ENCODE measurements at places on chromosomes 3 and 15.

- DNase-seq, result no peak
These were observed 273.4 kb downstream of the IGSF11 start for GRCh38 chr3:118761291-118761606.

GRCh38 chr3:120678331-120678947, 3.6 kb downstream of the HGD start:
- no peak for DNase-seq

GRCh38 chr3:61688307-61688984, 127.1 kb downstream of the PTPRG start:
- no peak for DNase-seq

DNA sequence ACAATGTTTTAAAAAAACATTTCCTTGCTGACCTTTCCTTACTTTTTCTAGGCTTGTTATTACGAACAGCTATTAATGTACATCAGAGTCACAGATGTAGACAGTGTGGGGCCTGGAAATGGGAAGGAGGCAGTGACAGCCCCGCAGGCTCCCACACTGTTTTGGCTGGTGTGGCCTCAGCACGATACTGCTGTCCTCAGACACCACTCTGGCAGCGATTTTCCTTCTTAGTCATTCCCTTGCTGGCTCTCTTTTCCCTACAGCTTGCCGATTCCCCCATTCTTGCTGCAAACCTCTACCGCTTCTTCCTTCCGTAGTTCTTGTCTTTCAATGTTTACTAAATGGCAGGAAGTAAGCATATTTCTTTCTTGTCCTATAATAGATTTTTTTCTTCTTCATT, 113.1 kb downstream of the ABI3BP start:
- DNase-seq, result no peak

- no peak for DNase-seq
These were observed 118.4 kb upstream of the TMC3 start for GRCh38 chr15:81492331-81492968.

DNA sequence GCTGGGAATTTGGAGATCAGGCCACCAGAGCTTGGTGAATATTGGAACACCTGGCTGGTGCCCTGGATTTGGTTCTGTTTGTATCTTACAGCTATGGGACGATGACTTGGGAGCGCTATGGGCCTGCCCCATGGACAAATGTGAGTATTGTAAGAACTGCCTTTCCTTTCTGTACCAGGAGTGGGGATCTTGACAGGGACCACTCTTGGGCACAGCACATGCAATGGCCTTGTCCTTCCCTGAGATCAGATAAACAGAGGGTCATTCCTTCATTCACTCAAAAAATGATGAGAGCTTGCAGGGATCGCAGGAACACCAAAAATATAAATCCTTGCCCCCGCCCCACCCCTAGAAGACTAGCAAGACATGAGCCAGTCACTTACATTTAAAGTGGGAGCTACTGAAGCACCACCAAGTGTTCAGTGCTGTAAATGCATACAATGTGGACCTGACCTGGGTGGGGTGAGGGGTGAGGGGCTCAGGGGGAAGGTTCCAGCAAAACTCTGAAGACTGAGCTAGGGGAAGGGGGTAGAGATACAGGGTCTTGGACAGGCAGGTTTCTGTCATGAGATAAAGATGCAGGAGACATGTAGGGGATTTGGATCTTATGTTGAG, 2.7 kb upstream of the CRELD1 start:
- DNase-seq, result no peak

- DNase-seq, result no peak
These were observed 12.9 kb downstream of the OCA2 start for GRCh38 chr15:28086175-28086703.

DNA sequence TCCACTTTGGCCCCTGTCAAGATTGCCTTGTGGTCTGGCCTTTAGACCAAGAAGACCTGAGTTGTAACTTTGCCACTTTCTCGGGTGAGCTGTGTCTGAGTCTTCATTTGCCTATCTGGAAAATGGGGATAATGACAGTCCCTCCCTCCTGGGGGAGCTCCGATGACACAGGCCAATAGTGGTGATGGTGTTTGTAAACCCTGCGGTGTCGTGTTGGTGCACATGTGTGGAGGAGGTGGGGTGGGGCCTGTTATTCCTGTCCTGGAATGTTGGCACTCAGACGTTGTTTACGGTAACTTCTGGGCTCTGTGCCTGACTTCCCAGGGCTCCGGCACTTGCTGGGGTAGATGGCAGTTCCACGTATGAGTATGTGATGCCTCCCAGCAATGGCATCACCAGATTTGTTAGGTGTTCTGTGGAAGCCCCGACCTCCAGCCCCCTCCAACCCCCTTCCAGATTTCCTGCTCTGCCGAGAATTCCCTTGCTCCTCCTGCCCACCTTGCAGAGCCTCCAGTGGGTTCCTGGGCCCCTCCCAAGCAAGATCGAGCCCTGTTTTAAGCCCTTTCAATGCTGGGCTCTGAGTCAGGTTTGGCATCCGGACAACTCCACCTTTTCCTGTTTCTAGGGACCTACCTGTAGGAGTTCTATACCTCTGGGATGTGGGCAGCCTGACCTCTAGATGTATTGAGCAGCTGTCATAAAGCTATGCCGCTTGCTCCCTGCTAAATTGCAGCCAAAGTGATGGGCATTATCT, 31.4 kb downstream of the HRH1 start:
- DNase-seq, result no peak

DNA sequence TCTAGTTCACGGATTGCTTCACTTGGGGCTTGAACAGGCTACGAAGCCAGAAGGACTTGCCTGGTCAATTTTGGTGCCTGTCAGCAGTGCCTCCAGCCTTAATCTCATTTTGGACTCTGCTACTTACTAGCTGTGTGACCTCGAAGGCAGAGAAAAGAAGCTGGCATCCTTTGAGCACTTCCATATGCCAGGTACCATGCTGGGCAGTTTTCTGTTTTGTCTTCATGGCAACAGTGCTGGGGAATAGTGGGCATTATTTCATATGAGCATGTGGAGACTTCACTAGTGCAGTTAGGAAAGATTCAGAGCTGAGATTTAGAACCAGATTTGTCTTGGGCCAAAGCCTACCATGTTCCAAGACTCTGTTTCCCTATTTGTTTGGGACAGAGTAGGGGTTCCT, 92.2 kb downstream of the LRTM1 start:
- no peak for DNase-seq

- no peak for DNase-seq
These were observed 1464.5 kb downstream of the ZPLD1 start for GRCh38 chr3:103899328-103899727.

GRCh38 chr15:80450811-80451321, 46.7 kb downstream of the ARNT2 start:
- no peak for DNase-seq

GRCh38 chr3:171184372-171184771, 157.9 kb upstream of the SLC2A2 start:
- DNase-seq, result no peak

GRCh38 chr15:90823455-90823974, 44.9 kb upstream of the FURIN start:
- DNase-seq, result no peak

DNA sequence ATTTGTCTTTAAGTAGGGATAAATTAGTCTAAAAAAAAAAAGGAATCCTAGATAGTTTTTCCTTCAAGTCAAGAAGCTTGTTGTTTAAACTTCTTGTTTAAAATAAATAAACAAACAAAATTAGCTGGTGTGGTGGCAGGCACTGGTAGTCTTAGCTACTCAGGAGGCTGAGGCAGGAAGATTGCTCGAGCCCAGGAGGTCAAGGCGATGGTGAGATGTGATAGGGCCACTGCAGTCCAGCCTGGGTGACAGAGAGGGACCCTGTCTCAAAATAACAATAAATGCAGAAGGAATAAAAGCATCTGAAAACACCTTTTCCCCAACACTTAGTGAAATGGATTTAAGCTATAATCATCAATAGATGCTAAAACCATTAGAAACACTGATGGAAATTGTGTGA, 19.0 kb downstream of the GLB1 start:
- DNase-seq, result no peak

DNA sequence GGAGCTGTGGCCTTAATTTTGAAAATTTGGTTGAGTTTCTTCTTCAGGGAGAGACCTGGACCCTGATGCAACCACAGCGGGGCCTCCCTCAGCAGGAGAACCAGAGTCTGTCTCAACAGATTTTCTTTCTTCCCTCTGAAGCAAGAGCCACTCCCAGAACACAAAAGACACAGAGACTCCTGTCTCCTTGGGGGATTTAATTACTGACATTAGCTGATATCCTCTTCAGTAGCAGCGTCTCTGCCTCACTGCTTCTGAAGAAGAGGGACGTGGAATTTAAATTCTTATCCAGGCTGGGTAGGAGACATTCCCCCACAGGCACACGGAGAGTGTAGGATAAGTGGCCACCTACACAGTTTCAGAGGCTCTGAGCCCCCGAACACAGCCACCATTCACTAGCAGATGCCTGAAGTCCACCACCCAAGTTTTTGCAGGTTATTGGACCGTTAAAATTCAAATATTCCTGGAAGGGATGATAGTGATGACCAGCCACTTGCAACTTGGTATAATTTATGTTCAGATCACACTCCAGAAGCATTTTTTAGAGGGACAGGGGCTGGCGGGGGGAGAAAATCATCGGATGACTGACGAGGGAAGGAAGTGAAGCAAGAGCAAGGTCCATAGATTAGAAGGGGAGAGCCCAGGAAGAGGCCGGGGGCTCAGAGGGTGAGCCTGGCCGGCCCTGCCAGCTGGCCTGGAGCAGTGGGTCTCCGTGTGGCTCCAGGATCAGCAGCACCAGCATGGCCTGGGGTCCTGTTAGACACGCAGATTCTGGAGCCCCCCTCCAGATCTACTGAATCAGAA, 109.7 kb downstream of the BDH1 start:
- no peak for DNase-seq

DNA sequence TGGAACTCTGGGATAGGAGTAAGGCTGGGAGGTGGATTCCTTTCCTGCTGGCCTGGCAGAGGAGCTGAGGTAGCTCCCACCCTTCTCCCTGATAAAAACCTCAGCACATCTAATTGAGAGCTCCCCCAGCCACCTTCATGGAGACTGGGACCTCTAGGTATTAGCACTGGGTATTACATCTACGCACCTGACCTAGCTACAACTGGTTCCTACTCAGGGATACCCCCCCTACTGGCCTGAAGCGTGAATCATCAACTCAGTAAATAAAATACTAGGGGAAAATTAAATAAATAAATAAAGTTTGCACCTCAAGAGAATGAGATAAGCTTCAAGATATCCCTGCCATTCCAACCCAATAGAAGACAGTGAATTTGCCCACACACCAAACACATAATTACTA, 140.4 kb downstream of the NEK10 start:
- DNase-seq, result no peak

GRCh38 chr3:168100777-168101492, 5.2 kb upstream of the GOLIM4 start:
- no peak for DNase-seq

- no peak for DNase-seq
These were observed 49.6 kb downstream of the ECT2 start for GRCh38 chr3:172800156-172800555.

GRCh38 chr15:91255670-91256192, 155.7 kb downstream of the SV2B start:
- DNase-seq, result no peak

GRCh38 chr15:66133247-66133885, 120.2 kb downstream of the MEGF11 start:
- no peak for DNase-seq

- DNase-seq, result no peak
These were observed at the start of gene ROBO2 for GRCh38 chr3:77039606-77040171. Gene ROBO2 (plus strand): TSS chr3:77040099. CDS start chr3:77040786, 687 bp downstream.

DNA sequence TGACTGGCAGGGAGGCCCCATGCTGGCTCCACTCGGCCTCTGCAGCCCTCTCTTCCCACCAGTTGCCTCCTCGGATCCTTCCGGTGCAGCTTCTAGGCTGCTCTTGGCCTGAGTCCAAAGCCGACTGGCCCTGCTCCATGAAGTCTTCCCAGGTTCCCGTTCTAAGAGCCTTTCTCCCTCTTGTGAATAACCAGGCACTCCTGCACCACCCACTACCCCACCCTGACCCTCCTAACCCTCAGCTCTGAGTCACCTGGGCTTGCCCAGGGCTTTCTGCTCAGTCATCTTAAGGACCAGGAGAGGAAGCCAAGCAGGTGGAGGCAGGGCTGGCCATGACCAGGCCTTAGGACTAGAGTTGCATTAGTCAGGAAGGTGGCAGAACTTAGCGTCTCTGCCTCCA, 28.1 kb upstream of the CNBP start:
- no peak for DNase-seq

DNA sequence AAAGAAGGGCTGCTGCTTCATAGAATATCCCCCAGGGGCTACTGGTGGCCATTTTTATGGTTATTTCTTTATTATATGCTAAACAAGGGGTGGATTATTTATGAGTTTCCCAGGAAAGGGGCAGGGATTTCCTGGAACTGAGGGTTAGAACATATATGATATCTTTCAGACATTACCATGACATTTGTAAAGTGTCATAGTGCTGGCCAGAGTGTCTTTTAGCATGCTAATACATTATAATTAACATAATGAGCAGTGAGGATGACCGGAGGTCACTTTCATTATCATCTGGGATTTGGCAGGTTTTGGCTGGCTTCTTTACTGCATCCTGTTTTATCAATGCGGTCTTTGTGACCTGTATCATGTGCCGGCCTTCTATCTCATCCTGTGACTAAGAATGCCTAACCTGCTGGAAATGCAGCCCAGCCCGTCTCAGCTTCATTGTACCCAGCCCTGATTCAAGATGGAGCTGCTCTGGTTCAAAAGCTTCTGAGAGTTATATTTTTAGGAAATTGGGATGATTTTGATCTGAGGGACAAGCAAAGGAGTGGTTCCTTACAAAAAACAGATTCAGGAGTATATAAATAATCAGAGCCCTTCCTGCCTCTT, 9.1 kb upstream of the ZBTB20 start:
- DNase-seq, result no peak

GRCh38 chr15:65957451-65957850, 88.2 kb downstream of the RAB11A start:
- no peak for DNase-seq

- no peak for DNase-seq
These were observed 420.8 kb downstream of the NAALADL2 start for GRCh38 chr3:175279911-175280310.

DNA sequence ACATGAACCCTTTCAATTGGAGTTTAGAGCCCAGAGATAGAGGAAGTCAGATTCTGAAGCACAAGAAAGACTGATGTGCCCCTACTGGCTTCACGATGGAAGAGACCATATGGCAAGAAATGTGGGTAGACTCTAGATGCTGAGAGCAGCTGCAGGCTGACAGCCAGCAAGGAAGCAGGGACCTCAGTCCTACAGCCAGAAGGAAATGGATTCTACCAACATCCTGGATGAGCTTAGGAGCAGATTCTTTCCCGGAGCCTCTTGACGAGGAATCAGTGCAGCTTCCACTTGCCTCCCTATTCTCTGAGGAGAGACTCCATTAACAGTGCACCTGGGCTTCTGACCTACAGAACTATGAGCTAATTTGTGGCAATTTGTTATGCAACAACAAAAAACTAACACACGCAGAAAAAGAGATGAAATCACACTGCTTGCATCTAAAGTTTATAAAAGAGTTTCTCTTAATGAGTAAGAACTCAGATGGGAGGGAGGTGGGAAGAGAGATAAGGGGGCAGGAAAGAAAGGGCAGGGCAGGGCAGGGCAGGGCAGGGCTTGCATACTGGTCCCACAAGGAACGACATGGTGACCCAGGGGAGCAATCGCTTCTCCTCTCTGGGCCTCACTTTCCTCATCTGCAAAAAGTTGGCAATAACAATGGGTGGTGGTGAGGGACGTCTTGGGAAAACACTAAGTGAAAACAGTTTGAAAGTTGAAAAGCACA, 440.9 kb downstream of the FOXP1 start:
- DNase-seq, result no peak

- no peak for DNase-seq
These were observed 87.2 kb downstream of the SNRK start for GRCh38 chr3:43373560-43373928.

All from activated gamma-delta T cell treated with anti-CD3 and anti-CD28 coated beads, Interleukin-2, amount 50 U/mL, for 16 hours (primary cell).